Activated CD8-positive, alpha-beta T cell treated with anti-CD3 and anti-CD28 coated beads for 36 hours (primary cell): ENCODE measurements at places on chromosomes 4 and X. TPM values are rescaled to one million over a fixed set of nuclear protein-coding genes. Genes with fewer than 3 reads are reported as not detected.

DNA sequence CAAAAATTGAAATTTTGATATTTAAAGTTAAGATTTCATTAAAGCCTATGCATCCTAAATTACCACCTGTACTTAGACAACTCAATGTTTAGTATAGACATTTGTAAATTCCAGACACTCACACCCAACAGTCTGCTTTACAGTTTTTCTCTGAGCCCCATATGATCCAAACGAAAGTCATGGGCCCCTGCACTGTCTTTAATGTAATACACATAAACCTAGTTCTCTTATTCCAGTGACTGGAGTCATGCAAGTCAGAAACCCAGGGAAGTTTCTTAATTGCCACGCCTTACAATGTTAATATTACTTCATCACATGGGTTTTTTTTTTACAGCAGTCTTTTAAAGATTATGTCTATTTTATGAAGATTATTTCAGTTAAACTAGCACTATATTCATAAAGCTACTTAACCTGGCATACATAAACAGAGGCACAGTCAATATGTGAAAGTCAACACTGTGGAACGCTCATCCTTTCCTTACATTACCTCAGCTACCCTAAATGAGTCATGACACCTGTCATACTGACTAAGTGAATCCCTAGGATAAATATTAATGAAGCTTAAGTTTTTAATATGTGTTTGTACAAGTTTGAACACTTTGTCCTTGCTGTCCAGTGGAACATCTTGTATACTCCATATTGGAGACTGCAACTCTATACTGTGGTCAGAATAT lies 67.7 kb upstream of the H2AZ1 start:
- H3K27me3 ChIP-seq, result peaks cover 7% of the 10 kb centered on the region
- H3K27ac ChIP-seq, result no peak overlapping the region
- H3K4me3 ChIP-seq, result no peak overlapping the region
- peak; percentile 3 for DNase-seq

GRCh38 chr4:163672751-163673150 lies 178.3 kb downstream of the TMA16 start:
- H3K36me3 ChIP-seq, result no peaks in the 10 kb centered on the region
- no peak overlapping the region for H3K27ac ChIP-seq
- no peak overlapping the region for H3K4me3 ChIP-seq
- peaks cover 8% of the 10 kb centered on the region for H3K4me1 ChIP-seq
- H3K27me3 ChIP-seq, result peaks cover 3% of the 10 kb centered on the region

DNA sequence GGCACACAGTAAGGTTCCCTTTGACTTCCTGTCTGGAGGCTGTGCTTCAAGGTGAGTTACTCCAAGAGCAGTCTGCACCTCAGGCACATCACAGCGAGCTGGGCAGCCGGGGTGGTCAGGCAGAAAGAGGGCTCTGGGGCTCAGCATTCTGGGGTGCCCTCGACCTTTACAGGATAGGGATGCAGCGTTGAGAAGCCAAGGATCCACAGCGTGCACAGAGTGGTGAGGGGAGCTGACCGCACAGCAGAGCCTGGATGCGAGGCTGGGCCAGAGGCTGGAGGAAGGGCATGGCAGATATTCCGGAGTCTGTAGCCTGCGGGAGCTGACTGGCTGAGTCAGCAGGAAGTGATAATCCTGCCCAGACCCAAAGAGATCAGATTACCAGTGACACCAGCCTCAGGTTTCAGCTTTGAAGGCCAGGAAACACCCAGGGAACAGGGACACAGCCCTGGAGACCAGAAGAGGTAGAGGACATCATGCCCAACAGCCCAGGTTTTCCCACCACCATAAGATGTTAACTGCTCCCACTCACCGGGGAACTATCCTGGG lies 38.4 kb upstream of the PDLIM3 start:
- peaks cover 9% of the 10 kb centered on the region for H3K27me3 ChIP-seq
- DNase-seq, result no peak
- no peaks in the 10 kb centered on the region for H3K4me1 ChIP-seq
- no peaks in the 10 kb centered on the region for H3K36me3 ChIP-seq
- no peak overlapping the region for H3K4me3 ChIP-seq

- no peak overlapping the region for H3K4me3 ChIP-seq
- H3K27me3 ChIP-seq, result no peaks in the 10 kb centered on the region
- H3K4me1 ChIP-seq, result no peaks in the 10 kb centered on the region
- H3K36me3 ChIP-seq, result no peaks in the 10 kb centered on the region
- DNase-seq, result no peak
Measured at GRCh38 chr4:28388471-28388870, 1527.8 kb downstream of the STIM2 start.

- peak overlapping the region; percentile 73 for H3K27ac ChIP-seq
- peak overlapping the region; percentile 12 for H3K4me3 ChIP-seq
- peak; percentile 24 for DNase-seq
- no peaks in the 10 kb centered on the region for H3K27me3 ChIP-seq
Measured at GRCh38 chrX:72349190-72349589, 43.5 kb upstream of the CITED1 start.

DNA sequence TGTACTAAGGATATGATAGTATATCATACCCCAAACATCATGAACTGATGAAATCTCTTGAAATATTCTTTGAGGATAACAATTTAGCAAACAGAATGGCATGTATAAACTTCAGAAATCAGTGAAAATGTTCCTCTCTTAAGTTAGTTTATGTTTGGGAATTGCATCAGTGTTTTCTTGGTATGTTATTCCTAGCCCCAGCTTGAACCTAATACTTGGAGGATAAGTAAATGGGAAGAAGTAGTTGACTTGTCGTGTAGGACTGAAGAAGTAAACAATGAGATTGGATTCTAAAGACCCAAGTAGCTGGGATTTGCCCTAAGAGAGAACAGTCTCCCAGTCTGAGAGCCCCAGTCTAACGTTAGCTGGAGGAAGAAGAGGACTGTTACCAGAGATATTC lies 355.7 kb downstream of the GALNTL6 start:
- no peak for DNase-seq
- no peaks in the 10 kb centered on the region for H3K27me3 ChIP-seq
- H3K27ac ChIP-seq, result no peak overlapping the region
- H3K36me3 ChIP-seq, result no peaks in the 10 kb centered on the region
- no peak overlapping the region for H3K4me3 ChIP-seq
- no peaks in the 10 kb centered on the region for H3K4me1 ChIP-seq

DNA sequence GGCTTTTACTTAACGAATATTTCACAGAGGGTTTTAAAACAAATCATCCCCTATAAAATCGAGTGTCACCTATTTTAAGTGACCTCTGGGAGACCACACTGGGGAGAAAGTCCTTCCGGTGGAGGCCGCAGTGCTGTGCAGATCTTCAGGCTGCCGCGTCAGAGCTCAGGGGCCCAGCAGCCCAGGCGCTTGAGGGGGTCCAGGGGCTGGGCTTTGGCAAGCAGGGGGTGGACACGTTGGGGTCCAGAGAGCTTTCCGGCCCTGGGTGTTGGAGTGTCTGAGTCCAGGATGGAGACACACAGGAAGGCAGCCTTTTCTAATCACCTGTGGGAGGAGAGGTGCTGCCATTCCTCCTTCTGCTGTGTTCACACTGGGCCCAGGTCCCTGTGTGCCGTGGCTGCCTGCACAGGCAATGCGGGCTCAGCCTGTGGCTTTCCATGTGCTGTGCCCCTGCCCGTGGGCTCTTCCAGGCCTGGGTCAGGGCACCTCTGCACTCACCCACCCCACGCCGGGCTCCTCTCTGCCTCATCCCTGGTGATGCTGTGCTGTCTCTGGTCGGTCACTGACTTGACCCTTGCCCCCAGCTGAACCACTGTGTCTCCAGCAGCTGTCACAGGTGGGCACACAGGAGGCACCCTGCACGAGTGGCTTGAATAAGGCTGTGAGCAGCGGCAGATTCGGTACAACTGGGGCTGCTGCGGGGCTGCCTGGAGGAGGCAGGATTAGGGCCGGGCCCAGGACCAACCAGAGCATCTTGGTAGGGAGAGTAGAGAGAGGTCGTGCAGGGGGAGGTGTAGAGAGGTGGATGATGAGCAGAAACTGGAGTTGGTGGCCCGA lies 10.0 kb downstream of the HTRA3 start:
- H3K36me3 ChIP-seq, result no peaks in the 10 kb centered on the region
- H3K4me1 ChIP-seq, result no peaks in the 10 kb centered on the region
- H3K27me3 ChIP-seq, result no peaks in the 10 kb centered on the region
- DNase-seq, result no peak
- H3K4me3 ChIP-seq, result no peak overlapping the region

- peaks cover 1% of the 10 kb centered on the region for H3K27me3 ChIP-seq
- peak overlapping the region; percentile 75 for H3K27ac ChIP-seq
- H3K36me3 ChIP-seq, result peaks cover 5% of the 10 kb centered on the region
- H3K4me3 ChIP-seq, result no peak overlapping the region
Measured at GRCh38 chr4:3044870-3045819, 29.2 kb downstream of the HTT-AS start.

GRCh38 chrX:42752730-42753129 lies 25.2 kb downstream of the PPP1R2C start:
- no peak overlapping the region for H3K4me3 ChIP-seq
- H3K27me3 ChIP-seq, result no peaks in the 10 kb centered on the region

DNA sequence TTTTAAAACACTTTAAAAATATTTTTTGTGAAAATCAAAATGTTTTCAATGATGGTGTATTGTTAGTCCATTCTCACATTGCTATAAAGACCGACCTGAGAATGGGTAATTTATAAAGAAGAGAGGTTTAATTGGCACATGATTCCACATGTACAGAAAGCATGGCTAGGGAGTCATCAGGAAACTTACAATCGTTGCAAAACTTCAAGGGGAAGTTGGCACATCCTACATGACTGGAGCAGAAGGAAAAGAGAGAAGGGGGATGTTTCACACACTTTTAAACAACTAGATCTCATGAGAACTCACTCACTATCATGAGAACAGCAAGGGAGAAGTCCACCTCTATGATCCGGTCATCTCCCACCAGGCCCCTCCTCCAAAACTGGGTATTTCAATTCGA lies 110.7 kb downstream of the TMEM47 start:
- no peaks in the 10 kb centered on the region for H3K4me1 ChIP-seq
- H3K4me3 ChIP-seq, result no peak overlapping the region
- DNase-seq, result no peak
- no peak overlapping the region for H3K27ac ChIP-seq
- H3K36me3 ChIP-seq, result no peaks in the 10 kb centered on the region

GRCh38 chr4:21885241-21885640 lies 63.3 kb downstream of the KCNIP4 start:
- no peaks in the 10 kb centered on the region for H3K27me3 ChIP-seq
- H3K4me3 ChIP-seq, result no peak overlapping the region
- H3K4me1 ChIP-seq, result peaks cover 9% of the 10 kb centered on the region
- no peak overlapping the region for H3K27ac ChIP-seq

DNA sequence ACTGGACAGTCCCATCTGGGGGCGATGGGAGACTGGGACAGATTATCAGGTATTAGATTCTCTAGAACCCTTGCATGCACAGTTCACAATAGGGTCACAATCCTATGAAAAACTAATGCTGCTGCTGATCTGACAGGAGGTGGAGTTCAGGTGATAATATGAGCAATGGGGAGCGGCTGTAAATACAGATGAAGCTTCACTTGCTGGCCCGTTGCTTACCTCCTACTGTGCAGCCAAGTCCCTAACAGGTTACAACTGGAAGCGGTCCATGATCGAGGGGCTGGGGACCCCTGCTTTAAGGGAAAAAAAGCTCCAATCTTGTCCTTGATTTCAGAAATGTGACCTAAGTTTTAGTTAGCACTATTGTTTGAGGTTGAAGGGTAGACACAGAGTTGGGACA lies 175.2 kb downstream of the ZNF330 start:
- no peak for DNase-seq
- no peaks in the 10 kb centered on the region for H3K36me3 ChIP-seq
- H3K4me3 ChIP-seq, result no peak overlapping the region
- H3K27ac ChIP-seq, result no peak overlapping the region
- no peaks in the 10 kb centered on the region for H3K27me3 ChIP-seq

The GAGE1 gene
- not detected for total RNA-seq

The F11 gene
- not detected for total RNA-seq

The ETDA gene
- not detected for total RNA-seq

The RTL9 gene
- not detected for total RNA-seq
